ENCODE measurements at places on chromosomes 4 and X.

DNA sequence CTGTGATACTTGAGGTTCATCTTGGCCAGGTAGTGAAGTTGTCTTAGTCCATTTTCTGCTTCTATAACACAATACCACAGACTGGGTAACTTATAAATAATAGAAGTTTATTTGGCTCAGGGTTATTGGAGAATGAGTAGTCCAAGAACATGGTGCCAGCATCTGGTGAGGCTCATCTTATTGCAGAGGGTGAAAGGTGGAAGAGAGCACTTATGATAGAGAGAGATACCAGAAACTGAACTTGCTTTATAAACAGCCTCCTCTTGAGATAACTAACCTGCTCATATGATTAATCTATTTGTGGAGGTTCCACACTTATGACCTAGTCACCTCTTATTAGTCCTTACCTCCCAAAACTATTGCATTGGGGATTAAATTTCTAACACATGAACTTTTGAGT lies 1.6 kb downstream of the C4orf51 start:
- no peak for DNase-seq

DNA sequence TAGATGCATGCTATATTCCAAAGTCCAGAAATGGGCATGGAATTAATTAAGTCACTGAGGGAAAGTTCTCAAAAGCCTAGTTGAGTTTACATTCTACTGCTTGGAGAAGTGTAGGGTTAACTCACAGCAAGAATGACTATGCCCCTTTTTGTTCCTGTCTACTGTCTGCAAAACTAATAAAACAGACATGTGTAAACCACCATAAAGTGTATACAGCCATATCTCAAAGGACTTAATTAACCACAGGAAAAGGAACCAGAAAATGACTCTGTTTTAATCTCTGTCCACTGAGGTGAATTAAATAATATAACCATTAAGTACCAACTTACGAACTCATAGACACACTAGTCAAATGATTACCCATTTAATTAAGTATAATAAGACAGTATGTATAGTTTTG lies 84.9 kb downstream of the PRDM5 start:
- DNase-seq, result no peak

DNA sequence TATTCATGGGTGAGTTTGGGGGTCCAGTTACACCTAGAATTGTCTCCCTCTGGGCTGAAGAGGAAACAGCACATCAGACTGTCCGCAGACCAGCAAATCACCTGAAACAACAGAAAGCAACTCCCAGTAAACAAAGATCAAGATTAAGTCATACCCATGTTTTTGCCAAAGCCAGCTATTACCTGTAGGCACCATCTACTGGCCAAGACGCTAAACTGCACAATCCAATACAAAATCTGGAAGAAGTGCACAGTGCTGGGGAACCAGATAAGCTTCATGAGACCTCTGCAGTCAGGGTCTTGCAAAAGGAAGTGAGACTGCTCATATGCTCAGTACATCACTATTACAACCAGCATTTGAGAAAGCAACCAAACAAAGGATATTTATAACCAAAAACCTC lies 157.5 kb upstream of the ITM2A start:
- peak; percentile 55 for DNase-seq

DNA sequence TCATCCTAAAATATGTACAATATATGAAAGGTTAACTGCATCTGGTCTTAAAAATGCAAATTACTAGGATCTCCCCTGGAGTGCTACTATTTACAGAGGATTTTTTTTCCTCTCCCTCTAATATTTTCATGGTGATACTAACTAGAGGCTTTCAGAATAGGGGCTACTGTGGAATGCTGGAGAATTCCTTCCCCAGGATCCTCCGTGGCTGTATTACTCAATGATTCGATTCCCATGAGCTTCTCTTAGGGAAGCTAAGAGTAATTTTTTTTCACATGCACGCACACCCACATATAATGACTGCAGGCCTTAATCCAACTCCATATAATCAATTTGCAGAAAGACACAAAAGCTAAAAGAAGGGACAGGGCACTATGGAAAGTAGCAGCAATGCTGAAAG lies 184.7 kb downstream of the ARHGAP6 start:
- DNase-seq, result no peak

DNA sequence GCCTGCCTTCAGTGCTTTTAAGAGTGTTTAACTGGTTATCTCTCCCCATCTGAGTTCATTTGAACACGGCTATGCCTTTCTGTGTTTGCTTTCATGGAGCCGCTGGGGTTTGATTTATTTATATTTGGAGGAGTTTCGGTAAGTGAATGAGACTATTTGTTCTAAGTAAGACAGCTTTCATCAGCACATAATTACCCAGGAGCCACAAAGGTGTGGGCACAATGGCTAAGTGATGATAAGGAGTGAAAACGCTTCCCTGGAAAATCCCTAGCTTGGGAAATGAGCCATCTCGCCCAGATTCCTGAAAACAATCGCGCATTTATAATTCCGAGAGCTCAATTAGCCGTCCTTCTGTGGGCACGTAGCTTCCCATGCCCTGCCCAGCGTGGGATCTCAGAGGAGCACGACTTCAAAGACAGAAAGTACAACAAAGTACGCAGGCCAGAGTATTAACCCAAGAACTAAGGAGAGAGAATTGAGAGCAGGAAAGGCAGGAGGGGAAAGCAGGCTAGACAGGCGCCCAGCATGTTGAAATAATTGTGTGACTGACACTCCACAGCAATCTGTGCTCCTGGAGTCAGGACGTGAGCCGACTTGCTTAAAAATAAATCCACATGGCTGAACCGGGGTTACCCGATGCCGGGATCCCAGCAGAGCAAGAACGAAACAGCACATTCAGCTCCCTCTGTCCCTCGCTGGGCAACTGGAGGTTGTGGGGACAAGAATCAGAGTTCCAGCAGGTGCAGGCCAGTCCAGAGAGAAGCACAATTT lies 99.0 kb downstream of the DHRSX start:
- peak; percentile 63 for DNase-seq

GRCh38 chrX:82721891-82722290 lies 786.2 kb upstream of the POU3F4 start:
- DNase-seq, result no peak

- DNase-seq, result no peak
Measured at GRCh38 chr4:77284036-77284435, 127.0 kb downstream of the CCNG2 start.

DNA sequence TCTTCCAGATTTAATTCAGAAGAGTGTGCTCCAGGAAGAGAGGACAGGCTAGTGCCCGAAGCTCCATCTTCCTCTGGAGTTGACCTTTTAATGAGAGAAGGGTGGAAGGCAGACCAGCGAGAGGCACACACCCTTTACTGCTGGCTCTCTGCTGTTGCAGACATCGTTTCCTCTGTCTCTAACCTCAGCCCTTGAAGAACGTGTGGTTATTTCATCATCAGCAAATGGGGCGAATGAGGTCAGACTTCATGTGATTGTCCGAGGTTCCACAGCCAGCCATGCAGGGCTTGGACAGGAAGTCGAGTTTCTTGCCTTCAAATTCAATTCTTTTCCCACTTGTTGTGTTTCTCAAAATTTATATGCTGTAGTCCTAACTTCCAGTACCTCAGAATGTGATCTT lies 155.2 kb upstream of the MSX1 start:
- no peak for DNase-seq

- DNase-seq, result no peak
Measured at GRCh38 chrX:147891896-147892295, 19.8 kb upstream of the FMR1 start.

DNA sequence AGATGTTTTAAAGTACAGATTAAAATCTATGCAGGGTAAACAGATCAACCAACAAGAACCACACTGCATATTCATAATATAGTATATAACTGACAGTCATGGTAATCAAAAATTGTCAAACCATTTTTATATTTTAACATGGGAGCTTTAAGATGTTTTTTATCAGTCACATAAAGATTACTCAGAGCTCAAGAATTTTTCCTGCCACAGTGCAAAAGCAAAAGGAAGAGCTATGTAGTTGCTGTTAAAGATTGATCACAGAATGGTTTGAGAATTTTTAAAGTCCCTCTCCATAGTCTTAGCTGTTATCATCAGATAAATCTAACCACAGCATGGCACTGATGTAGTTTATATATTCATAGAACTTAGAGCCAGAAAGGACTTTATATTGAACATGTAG lies 8.5 kb downstream of the RAB9B start:
- DNase-seq, result no peak

- DNase-seq, result no peak
Measured at GRCh38 chrX:17595456-17596035, 141.7 kb upstream of the SCML1 start.

DNA sequence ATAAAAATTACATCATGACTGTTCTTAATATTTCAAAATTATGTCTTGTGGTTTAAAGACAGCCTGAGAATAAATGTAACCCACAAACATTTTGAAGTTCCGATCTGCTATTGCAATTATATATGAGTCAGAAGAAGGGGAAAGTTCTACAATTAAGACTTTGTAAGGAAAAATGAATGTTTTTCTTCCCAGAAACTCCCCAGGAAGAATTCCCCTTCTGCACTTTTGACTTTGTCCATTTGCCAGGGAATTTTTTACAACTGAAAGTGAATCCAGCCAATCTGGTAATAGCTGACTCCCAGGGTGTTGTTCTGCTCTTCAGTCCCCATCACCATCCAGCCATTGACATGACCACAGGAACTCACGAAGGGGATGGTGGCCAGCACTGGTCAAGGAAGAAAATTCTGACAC lies 61.6 kb upstream of the NOCT start:
- no peak for DNase-seq

DNA sequence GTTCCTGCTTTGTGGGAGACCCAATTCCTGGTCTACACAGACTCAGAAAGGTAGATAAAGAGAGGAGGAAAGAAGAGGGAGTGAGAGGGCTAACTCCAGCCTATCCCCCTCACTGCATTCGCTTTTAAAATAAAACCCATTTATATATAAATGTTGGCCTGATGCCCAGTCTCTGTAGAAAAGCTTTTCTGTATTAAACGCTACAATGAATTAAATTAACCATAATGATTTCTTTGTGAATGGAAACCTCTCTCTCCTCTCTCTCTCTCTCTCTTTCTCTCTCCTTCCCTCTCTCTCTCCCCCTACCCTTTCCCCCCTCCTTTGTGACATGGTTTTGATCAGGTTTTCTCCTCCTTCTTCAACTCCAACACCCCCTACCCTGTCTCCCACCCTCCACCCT lies 34.8 kb downstream of the PJA1 start:
- DNase-seq, result no peak

DNA sequence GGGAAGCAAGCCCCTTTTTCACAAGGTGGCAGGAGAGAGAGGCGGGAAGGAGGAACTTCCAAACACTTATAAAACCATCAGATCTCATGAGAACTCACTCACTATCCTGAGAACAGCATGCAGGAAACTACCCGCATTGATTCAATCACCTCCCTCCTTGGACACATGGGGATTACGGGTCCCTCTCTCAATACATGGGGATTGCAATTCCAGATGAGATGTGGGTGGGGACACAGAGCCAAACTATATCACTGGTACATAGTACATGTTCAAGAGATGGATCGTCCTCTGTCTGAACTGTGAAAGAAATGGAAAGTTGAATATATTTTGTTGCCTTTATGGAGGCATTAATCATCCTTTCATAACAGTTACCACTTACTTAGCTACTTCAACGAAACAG lies 12.8 kb downstream of the EREG start:
- no peak for DNase-seq

- no peak for DNase-seq
Measured at GRCh38 chr4:113539408-113539807, 222.1 kb downstream of the CAMK2D start.

- no peak for DNase-seq
Measured at GRCh38 chr4:167785523-167785922, 306.8 kb upstream of the ANXA10 start.
